ENCODE measurements at places on chromosomes 4 and X.

GRCh38 chr4:79526641-79527565 lies 118.9 kb upstream of the GK2 start:
- no peak for DNase-seq

DNA sequence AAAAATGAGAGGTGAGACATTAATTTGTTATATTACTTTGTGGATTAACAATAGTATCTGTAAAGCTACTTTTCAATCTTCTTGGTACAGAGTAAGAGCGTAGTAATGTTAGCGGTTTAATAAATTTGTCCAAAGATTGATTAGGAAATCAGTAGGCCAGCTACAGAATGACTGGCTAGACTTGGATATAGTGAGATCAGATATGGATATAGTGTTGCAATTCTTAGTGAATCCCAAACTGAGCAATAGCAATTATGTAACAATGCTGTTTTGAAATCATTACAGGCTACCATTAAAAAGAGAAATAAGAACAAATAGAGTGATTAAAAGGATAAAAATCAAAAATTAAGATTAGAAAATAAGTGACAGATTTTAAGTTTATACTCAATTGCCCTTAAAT lies 847 bp upstream of the UGT2A2 start:
- DNase-seq, result no peak

- no peak for DNase-seq
Measured at GRCh38 chrX:143336261-143336660, 181.0 kb downstream of the SPANXN3 start.

- peak; percentile 94 for DNase-seq
Measured at GRCh38 chr4:83034630-83035494, at the start of gene COPS4. Gene COPS4 (plus strand): TSS chr4:83035183. CDS start chr4:83035225, 42 bp downstream.

GRCh38 chr4:54548831-54549460 lies 108.8 kb upstream of the KIT start:
- no peak for DNase-seq

DNA sequence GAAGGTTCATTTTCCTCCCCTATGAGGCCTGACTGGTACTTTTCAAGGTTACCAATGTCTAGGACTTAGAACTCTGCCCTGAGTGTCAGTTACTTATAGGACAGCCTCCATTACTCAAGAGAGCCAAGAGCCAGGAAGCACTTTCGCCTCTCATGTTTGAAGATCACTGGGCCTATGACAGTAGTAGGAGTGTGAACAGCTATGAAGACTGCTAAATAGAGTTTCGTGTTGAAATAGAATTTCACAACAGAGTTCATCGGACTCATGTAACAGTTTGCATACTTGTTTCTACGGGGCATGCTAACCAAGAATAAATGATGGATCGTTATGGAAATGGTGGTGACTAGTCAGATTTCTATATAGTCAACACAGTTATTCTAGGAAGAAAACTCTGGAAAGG lies 97.8 kb upstream of the GPC4 start:
- DNase-seq, result no peak

GRCh38 chrX:42237956-42238355 lies 314.6 kb upstream of the CASK start:
- no peak for DNase-seq

DNA sequence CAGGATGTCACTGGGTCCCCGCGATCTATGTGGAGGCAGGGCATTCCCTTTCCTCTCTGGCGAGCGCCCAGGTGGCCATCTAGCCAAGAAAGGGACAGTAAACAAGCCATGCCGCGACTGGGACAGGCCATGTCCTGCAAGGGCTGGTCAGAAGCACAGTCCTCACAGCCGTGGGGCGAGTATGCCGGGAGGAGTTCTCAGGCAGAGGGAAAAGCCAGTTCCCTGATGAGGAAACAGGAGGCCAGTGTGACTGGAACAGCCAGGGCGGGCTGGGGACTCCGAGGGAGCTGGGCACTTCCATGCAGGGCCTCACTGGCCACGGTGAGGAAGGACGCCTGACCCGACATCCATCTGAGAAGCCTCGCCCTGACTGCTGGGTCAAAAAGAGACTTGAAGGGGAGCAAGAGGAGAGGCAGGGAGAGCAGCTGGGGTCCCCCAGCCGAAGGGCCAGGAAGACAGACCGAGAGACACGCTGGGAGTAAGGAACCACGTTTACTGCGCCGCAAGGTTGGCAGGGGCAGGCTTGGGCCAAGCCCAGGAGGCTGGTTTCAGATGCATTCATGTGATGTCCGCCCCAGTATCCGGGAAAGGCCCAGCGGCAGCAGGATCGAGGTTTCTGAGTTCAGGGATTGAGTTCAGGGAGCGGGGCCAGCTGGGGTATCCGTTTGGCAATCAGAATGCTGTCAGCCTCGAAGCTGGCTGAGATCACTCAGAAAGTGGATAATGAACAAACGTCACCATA lies 15.0 kb downstream of the CFAP99 start:
- no peak for DNase-seq

- DNase-seq, result no peak
Measured at GRCh38 chr4:107552306-107552705, 167.7 kb downstream of the PAPSS1 start.

DNA sequence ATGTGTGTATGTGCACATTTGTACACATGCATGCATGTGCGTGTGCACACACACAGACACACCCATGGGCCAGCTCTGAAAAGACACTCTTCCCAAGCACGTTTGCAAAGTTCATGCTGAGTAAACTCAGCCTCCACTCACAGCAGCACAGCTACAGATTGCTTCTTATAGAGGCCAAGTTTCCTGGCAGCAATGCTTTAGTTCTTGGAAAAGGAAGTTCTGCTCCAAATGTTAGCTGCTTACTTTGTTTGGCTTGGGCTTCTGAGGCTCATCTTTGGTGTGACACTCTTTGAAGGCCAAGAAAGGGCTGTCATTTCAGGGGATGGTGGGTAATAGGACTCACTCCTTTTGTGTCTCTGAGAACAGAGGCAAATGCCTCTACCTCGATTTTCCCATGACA lies 6.6 kb downstream of the PLP1 start:
- no peak for DNase-seq

DNA sequence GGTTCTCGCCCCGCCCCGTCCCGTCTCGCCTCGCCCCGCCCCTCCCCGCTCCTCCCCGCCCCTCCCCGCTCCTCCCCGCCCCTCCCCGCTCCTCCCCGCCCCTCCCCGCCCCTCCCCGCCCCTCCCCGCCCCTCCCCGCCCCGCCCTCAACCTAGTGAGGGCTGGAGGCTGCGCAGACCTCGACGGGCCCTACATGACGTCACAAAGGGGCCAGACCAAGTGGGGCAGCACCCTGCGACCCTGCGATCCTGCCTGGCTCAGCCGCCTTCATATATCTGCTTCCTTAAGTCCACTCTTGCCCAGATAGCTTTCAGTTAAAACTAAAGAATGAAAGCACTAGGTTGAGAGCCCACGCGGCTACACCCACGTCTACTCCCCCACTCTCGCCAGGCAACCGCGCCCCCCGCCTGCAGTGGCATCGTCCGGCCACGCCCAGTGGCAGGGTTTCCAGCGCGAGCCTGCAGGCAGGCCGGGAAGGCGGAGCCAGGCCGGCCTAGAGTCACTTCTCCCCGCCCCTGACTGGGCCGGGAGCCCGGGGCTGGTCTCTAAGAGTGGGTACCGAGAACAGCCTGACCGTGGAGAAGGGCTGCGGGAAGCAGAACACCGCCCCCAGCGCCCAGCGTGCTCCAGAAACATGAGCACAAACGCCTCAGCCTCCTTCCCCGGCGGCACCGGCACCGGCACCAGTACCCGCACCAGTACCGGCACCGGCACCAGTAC lies 1.5 kb upstream of the MAOA start:
- DNase-seq, result peak; percentile 82

- no peak for DNase-seq
Measured at GRCh38 chr4:109886303-109886702, 26.4 kb upstream of the EGF start.

DNA sequence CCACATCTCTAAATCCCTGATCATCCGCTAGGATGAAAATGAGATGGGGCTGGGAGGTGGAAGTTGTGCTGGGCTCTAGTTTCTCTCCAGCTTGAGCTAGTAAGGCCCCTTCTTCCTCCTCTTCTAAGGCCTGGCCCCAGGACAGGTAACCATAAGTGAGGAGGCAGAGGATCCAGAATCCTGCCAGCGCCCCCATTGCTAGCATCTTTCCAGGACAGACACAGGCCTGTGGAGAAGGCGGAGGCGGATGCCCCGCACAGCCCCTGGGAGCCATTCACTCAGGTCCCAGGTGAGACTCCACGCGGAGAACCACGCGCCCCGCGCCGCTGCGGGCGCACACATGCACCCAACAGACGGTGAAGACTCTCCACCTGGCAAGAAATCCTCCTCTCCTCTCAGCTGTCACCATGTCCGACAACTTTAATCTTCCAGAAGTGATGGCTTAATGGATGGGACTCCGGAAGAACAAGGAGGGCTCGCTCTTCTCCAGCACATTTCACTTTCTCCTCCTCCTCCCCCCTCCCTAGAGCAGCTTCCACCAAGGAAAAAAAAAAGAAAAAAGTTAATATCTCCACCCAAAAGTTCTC lies 793 bp downstream of the ARSJ start:
- DNase-seq, result no peak

- DNase-seq, result no peak
Measured at GRCh38 chr4:80073473-80074008, 512 bp upstream of the ANTXR2 start.

DNA sequence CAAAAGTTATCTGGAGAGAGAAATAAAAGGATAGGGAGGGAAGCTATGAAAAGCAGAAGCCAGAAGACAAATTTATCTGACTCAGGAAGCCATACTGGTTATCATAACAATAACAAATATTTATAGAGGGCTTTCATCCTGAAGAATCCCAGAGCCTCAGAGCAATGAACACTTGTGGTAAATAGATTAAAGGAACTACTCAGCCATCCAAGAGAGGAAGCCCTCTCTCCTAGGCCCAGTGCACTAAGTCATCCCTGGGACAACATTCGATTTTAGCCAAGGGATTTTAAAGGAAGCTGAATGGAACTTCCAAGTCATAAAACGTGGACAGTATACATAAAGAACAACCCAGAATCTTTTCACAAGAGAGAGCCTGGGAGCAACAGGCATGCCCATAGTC lies 76.9 kb downstream of the COL4A6 start:
- no peak for DNase-seq

DNA sequence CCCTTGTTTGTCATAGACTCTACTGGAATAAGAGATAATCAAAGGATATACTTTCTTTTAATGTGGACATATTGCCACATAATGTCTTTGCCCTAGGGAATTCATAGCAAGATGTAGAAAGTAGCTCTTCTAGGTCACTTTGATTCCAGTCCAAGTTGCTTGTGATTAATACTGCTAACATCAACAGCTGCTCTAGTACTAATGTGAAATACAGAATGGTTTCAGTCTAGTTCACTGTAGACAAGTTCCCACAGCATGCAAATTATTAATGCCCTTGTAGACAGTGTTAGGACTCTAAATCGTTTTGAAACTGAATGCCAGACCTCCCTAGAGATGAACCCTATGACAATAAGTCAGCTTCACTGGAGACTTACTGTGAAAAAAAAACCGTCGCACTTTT lies 494.6 kb upstream of the ATOH1 start:
- no peak for DNase-seq

GRCh38 chrX:54807524-54808108 lies at the start of gene MAGED2:
Gene MAGED2 (plus strand): TSS chrX:54807745. CDS start chrX:54809332, 1,587 bp downstream.
- no peak for DNase-seq

- DNase-seq, result no peak
Measured at GRCh38 chrX:69192603-69193002, 27.4 kb upstream of the PJA1 start.

DNA sequence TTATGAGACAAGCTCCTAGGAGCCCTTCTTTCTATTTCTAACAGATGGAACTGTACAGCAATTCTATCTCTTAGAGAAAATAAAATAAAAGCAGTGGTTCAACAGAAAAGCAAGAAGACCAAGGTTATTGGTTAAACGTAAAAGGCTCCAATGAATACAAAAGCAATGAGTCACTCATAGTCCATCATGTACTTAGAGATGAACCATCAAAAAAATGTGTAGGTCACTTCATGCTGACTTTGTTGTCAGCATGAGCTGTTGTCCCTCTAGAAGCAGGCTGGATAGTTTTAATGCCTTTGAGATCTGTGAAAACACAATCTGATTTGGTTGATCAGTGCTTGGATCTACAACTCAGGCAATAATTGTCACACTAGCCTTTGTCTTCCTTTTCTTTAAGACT lies 378.6 kb upstream of the ANXA10 start:
- DNase-seq, result no peak

DNA sequence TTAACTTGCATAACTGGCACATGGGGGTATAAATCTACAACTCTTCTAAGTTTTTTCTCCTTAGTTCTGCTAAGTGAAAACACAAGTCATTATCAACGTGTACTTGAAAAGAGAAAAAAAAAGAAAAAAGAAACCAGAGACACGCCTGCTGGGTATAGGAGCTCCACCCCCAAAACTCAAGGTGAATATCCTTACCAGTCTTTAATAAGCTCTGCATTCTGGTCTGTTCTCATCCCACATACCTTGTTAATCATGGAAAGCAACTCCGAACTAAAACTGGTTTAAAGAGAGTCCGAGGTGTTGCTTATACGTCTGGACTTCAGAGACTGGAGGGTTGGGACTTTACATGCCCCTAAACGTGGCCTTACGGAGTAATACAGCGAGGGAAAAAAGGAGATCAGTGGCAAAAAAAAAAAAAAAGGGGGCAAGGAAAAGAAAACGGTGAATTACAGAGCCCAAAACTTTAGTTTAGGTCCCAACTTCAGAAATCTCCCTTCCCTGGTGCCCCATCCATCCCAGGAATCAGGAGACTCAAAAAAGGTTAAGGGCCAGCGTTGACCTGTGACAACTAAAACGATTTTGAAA lies 1.0 kb downstream of the PGRMC2 start:
- no peak for DNase-seq

GRCh38 chrX:100658941-100659381 lies 15.0 kb downstream of the SRPX2 start:
- DNase-seq, result no peak

- DNase-seq, result no peak
Measured at GRCh38 chr4:83240379-83240875, 44.2 kb downstream of the COQ2 start.

DNA sequence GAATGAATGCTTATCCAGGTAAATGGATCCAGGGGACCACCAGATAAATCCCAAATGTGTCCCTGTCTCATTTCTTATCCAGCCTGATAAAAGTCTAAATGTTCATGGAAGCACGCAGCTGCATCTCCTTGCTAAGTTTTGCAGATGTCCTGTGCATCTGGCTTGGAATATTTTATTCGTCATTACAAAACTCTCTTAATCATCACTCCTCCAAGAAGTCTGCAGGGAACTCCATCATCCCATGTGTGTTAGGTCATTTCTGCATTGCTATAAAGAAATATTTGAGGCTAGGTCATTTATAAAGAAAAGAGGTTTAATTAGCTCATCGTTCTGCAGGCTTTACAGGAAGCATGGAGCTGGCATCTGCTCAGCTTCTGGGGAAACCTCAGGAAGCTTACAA lies 297.2 kb downstream of the HS3ST1 start:
- DNase-seq, result no peak

- DNase-seq, result no peak
Measured at GRCh38 chr4:26931451-26931850, 70.8 kb downstream of the STIM2 start.

DNA sequence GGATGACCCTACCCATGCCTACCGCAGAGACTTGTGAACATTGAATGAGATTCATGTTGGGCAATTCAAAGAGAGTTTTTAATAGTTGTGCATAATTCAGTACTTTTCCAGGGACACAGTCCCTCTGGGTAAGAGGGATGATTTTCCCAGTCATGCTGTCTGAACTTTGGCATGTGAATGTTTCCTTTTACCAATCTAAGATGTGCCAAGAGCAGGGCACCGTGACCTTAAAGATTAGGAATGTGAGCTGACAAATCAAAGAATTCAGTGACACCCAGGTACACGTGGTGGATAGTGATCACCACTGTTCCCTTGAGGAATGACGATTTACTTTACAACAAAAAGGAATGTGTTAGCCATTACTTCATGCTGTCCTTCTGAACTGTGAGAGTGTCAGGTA lies 515.6 kb downstream of the PPARGC1A start:
- no peak for DNase-seq
